HepG2 (cell line): ENCODE measurements at places on chromosomes 5 and 9. TPM values are rescaled to one million over a fixed set of nuclear protein-coding genes. Genes with fewer than 3 reads are reported as not detected.

Gene MLANA
- 0.11 and 0.72 TPM in 2 replicates for total RNA-seq

DNA sequence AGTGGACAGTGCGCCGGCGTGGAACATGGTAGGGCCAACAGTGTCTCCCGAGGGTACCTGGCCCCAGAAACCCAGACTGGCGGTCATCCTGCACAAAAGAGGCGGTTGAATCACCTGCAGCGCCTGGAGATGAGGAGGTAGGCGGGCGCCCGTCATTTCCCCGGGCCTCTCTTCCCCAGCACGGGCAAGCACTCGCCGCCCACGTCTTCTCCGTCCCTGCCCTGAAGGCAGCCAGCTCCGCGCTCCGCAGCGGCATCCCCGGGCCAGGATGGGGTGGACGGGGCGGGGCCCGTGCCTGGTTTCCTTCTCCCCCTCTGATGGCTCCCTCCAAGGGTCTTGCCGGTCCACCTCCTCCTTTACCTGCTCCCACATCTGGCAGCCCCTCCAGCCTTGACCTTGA is 27.1 kb upstream of the N4BP3 start:
- DNase-seq, result no peak

Gene F12
- total RNA-seq, result 1.3 and 3.0 TPM in 2 replicates

Gene SOHLH1
- 0.15 and 0.32 TPM in 2 replicates for total RNA-seq

Gene FAM174A
- total RNA-seq, result 3.9 and 7.8 TPM in 2 replicates

- peak; percentile 49 for DNase-seq
These were observed 3.0 kb upstream of the ENTPD2 start for GRCh38 chr9:137056739-137057415.

GRCh38 chr9:25212361-25212760 is 465.9 kb downstream of the TUSC1 start:
- no peak for DNase-seq

- DNase-seq, result no peak
These were observed 55.5 kb upstream of the STC2 start for GRCh38 chr5:173383711-173384110.

Gene FLT4
- not detected in 2 replicates for total RNA-seq

DNA sequence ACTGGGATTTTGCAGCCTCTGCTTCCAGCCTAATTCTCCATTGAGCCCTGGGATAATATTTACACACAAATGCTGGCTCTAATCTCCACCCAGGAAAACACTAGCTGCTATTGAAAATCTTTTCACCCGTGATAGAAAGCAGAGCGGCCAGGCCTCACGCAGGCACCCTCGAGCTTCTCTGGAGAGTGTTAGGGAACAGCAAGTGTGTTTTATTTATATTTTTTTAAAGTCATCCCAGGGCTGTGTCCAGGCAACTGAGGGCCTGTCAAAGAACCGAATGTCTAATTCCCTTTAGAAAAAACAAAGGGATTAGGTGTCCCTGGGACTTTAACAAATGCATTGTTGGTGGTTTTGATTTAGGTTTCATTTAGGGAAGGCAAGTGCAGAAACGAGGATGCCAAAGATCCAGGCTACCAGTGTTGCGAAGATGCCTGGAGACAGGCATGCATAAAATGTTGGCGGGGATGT is 51.2 kb upstream of the SPRY4 start:
- no peak for DNase-seq

- DNase-seq, result no peak
These were observed 41.6 kb downstream of the RAB14 start for GRCh38 chr9:121160025-121160424.

DNA sequence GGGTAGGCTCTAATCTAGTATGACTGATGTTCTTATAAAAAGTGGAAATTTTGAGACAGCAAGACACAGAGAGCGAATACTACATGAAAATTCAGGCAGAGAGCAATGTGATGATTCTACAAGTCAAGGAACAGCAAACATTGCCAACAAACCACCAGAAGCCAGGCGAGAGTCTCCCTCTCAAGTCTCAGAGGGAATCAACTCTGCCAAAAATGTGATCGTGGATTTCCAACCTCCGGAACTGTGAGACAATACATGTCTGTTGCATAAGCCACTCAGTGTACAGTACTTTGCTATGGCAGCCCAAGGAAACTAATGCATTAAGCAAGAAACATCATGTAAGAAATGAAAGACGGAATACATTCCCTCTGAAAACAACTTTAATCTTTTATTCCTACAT is 52.1 kb upstream of the CCNG1 start:
- DNase-seq, result no peak

- DNase-seq, result no peak
These were observed 180.9 kb upstream of the SLC24A2 start for GRCh38 chr9:19969721-19970120.

DNA sequence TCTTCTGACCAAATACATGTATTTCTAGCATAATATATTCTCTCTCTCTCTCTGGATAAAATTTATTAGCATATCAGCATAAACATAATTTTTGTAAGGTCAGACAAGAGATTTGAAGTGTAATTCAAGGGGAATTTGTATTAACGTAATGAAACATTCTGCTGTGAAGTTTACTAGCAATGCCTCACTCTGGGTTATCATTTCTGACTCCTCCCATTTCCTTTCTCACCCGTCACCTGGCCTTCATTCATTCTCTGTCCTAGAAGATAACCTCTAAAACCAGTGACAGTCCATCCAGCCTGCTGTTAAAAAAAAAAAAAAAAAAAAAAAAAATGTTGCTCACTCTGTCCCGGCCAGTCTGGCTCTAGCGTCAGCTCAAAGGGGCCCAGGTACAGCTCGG is 27.1 kb downstream of the GRAMD2B start:
- no peak for DNase-seq

DNA sequence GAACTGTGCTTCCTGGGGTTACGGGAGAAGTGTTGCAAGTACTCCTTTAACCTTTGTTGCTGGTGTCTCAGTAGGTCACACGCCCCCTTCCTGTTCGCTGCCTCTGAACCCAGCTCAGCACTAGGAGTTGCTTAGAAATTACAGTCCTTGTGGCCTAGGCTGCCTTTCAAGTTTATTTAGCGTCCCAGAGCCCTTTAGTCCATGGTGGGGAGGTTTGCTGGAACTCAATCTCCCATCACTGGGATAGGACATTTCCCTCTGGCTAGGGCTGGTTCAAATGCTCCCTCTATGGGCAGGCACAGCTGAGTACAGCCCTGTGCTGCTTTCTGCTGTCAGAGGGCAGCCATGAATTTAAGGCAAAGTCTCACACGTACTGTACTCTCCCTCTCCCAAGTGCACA is 4.7 kb downstream of the IFNA8 start:
- no peak for DNase-seq

GRCh38 chr9:469672-470551 is 255.2 kb downstream of the DOCK8 start:
- DNase-seq, result peak; percentile 81

Gene PLAC8L1
- not detected in 2 replicates for total RNA-seq

- no peak for DNase-seq
These were observed 94.7 kb upstream of the ANKRD55 start for GRCh38 chr5:56327809-56328208.

DNA sequence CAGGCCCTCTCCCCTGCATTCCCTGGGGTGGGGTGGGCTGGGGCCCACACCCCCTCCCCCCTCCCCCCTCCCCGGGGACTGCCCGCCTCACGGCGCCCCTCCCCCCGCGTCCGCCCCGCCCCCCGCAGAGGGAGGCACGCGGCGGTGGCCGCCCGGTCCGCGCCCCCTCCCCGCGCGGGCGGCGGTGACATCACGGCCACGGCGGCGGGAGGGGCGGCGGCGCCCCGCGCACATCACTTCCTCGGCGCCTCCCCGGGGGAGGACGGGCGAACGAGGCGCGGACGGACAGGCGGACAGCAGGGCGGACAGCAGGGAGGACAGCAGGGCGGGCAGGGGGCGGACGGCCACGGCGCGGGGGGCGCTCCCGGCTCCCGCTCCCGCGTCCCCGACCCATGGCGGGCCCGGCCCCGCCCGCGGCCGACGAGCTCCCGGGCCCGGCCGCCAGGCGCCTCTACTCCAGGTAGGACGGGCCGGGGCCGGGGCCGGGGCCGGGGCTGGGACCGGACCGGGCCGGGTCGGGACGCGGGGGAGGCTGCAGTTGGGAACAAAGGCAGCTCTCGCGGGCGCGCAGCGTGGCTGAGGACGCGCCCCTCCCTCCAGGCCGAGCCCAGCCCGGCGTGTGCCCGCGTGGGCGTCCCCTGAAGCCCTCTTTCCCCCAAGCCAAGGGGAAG is at the start of gene GPSM1:
Gene GPSM1, plus strand, starts transcription at position 236 of the 671 bp plus-strand sequence. Its CDS starts 157 bp downstream, at position 393.
- no peak for DNase-seq

DNA sequence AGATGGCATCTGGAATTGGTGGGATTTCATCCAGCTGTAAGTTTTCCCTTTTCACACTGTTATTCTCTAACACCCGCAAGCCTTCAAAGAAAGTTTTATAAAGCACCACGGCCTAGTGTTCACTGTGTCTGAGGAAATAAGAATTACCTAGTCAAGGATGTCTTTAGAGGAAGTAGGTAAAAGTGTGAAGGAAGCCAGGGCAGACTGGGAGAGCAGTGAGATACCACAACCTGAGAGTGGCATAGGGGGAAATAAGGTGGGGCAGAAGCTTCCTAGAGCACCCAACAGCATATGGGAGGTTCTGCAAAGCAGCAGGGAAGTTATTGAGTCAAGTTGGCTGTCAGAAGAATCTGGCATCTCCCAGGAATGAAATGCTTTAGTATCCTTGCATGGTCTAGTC is 241.2 kb downstream of the CETN3 start:
- no peak for DNase-seq

DNA sequence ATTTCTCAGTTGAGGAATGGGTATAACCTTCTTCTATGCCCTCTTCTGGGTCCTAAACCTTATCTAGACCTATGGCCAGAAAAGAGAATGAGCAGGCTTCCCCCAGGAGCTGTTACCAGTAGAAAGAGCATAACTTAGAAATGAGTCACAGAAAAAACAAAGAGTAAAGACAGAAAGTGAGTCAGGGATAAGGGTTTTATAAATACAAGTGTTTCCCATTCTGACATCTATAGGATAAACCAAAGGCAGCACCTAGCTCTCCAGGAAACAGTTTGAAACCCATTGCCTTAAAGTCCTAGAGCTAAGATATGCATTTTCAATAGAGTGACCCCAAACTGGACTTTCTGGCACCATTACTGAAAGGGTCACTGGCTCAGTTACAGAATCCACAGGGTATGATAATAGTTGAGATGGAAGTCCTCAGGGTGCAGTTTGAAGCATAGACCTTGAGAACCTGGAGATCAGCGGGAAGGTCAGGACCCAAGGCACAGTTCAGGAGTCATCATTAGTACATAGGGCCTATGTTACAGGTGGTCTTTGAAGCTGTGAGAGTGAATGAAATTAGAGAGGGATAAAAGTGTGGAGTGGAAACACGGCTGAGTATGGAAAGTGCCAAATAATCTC is 42.7 kb upstream of the LIFR start:
- DNase-seq, result peak; percentile 16

GRCh38 chr9:136411378-136411777 is 920 bp downstream of the PMPCA start:
- DNase-seq, result no peak

Gene MYOZ3
- total RNA-seq, result not detected in 2 replicates
